ENCODE measurements at places on chromosomes 4 and X.

GRCh38 chrX:78659955-78660354, 827 bp upstream of the RTL3 start:
- DNase-seq: no peak

GRCh38 chr4:87580057-87580456, 28.3 kb upstream of the DSPP start:
- no peak for DNase-seq

GRCh38 chrX:45952030-45952429, 593.2 kb downstream of the ZNF674 start:
- no peak for DNase-seq

DNA sequence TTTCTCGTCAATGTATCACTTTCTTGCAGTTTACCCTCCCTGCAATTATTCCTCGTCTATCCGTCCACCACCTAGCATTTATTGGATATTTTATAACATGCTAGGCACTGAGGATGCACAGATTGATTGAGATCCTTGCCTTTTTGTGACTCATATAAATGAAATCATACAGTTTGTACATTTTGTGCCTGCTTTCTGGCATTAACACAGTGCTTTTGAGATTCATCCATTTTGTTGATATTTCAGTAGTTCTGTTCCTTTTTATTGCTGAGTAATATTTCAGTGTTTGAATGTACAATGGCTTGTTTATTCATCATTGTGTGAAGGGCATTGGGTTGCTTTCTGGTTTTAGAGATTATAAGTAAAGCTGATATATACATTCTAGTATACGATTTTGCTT, 841 bp downstream of the TBC1D19 start:
- no peak for DNase-seq

- no peak for DNase-seq
Observed at GRCh38 chr4:32189130-32189529, 1469.0 kb downstream of the PCDH7 start.

DNA sequence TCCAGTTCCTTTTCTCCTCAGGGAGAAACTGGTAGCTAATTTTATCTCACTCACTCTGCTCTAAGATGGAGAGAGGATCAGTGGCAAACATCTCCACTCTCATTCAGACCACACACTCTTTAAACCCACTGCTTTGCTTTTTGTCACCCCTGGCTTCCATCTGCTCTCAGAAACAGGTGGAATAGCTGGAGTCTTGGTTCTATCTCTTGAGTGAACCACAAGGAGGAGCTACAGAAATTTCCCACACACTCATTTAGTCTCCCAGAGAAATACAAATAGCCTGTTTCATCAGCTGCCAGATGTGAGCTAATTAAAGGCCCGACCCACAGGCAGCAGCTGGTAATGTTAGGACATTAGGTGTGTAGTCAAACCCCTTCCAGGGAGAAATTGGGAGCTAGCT, 96.6 kb downstream of the STPG2 start:
- DNase-seq: no peak

DNA sequence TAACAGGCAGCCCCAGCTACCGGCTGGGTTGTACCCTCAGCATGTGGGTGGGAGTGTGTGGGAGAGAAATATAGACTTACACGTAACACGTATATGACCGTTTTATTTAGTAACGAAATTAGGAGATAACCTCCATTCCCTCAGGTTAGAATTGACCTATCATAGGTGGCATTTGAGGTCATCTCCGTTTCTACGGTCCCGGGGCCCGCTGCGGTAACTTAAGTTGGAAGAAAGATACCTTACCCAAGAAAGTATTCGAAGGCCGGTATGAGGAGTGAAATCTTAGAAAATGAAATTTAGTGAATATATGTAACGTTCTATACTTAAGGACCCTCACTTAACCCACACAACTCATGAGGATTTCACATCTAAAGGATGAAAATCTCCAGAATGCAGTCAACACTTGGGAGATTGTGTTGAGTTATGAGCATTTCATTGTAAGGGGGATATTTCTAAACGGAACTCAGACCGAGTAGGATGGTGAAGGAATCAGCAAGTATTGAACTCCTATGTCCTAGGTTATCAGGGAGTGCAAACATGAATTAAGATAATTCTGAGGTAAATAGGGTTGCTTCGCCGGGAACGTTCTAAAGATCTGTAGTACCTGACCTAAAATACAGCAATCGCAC, 891 bp downstream of the CISD2 start:
- DNase-seq: no peak

- no peak for DNase-seq
Observed at GRCh38 chr4:145566086-145566708, 53.0 kb upstream of the MMAA start.

DNA sequence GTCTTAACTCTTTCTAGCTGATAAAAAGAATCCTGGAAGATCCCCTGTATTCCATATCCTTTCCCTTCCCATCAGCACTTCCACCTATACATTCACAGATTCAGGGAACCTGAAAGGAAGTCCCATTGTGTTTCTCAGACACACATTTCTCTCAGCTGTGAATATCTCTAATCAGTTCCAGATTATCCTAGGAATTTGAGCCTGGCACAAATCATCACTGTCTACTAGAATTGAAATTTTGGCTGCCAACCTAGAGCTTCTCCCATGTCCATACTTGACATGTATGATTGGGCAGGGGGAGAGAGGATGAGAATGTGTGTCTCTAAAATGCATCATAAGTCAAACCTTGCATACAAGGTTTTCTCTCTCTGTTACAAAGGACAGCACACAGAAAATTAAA, 53.1 kb downstream of the NDST3 start:
- DNase-seq: no peak

GRCh38 chr4:140427919-140428471, 547 bp upstream of the CLGN start:
- no peak for DNase-seq

GRCh38 chrX:70826715-70827114, 81.8 kb downstream of the TEX11 start:
- no peak for DNase-seq

DNA sequence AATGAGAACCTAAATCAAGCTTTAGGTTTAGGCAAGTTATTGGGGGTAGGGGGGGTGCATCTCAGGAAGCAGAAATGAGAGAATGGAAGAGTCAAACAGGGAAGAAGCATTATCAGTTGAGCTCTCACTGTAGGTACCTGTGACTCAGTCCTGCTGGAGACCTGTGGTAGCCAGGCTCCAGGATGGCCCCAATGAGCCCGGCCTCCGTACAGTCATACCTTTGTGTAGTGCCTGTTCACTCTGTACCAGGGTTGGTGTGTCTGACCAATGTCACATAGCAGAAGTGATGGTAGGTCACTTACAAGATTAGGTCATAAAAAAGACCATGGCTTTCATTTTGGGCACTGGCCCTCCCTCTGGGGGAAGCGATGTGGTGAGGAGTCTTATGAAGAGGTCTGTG, 45.3 kb upstream of the NMU start:
- no peak for DNase-seq

DNA sequence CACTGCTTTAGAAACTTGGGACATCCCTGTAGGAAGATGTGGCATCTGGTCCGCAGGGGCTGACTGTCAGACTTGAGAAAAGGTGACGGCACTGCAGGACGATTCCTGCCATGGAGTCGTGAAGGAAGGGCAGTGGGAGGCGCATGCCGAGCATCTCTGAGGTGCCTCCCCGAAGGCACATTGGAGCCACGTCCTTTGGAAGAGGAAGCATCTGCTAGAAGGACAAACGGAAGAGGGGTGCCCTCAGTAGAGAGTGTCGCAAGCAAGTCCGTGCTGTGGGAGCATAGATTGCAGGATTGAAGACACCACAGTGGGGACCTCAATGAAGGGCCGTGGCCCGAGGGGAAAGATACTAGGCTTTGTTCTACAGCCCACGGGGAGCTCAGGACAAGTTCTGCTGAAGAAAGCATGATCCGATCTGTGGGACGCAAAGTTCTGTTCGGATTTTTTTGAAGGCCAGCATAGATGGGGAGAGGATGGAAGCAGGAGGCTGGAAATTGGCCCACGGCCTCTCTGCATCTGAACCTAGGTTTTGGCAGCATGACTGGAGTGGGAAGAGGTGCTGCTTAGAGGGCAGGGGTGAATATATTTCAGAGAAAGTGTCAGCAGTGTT, 24.2 kb upstream of the HELT start:
- DNase-seq: no peak

GRCh38 chr4:95531141-95531540, 17.6 kb downstream of the UNC5C start:
- no peak for DNase-seq

GRCh38 chr4:26126143-26126718, 194.6 kb upstream of the RBPJ start:
- no peak for DNase-seq

- DNase-seq: no peak
Observed at GRCh38 chr4:119233750-119234149, 21.2 kb downstream of the USP53 start.

DNA sequence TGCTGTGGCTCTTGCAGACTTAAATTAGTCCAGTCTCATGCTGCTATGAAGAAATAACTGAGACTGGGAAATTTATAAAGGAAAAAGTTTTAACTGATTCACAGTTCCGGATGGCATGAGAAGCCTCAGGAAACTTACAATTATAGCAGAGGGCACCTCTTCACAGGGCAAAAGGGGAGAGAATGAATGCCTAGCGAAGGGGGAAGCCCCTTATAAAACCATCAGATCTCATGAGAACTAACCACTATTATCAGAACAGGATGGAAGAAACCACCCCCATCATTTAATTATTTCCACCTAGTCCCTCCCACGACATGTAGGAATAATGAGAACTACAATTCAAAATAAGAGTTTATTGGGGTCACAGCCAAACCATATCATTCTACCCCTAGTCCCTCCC, 91.4 kb downstream of the GPR174 start:
- no peak for DNase-seq

All from breast epithelium (tissue), 4 donors.